ENCODE measurements at places on chromosomes 11 and 22. TPM values are rescaled to one million over a fixed set of nuclear protein-coding genes. Genes with fewer than 3 reads are reported as not detected.

GRCh38 chr11:83292709-83293456 is 6.7 kb upstream of the CCDC90B start:
- peak; percentile 71 for DNase-seq
- no peaks in the 10 kb centered on the region for H3K27me3 ChIP-seq
- H3K4me1 ChIP-seq, result no peaks in the 10 kb centered on the region
- H3K4me3 ChIP-seq, result no peak overlapping the region
- no peaks in the 10 kb centered on the region for H3K36me3 ChIP-seq

- DNase-seq, result no peak
- no peak overlapping the region for H3K4me3 ChIP-seq
- H3K36me3 ChIP-seq, result peaks cover 24% of the 10 kb centered on the region
- no peaks in the 10 kb centered on the region for H3K27me3 ChIP-seq
- H3K27ac ChIP-seq, result no peak overlapping the region
- peaks cover 16% of the 10 kb centered on the region for H3K4me1 ChIP-seq
Observed at GRCh38 chr22:23862103-23862502, 4.4 kb downstream of the SLC2A11 start.

DNA sequence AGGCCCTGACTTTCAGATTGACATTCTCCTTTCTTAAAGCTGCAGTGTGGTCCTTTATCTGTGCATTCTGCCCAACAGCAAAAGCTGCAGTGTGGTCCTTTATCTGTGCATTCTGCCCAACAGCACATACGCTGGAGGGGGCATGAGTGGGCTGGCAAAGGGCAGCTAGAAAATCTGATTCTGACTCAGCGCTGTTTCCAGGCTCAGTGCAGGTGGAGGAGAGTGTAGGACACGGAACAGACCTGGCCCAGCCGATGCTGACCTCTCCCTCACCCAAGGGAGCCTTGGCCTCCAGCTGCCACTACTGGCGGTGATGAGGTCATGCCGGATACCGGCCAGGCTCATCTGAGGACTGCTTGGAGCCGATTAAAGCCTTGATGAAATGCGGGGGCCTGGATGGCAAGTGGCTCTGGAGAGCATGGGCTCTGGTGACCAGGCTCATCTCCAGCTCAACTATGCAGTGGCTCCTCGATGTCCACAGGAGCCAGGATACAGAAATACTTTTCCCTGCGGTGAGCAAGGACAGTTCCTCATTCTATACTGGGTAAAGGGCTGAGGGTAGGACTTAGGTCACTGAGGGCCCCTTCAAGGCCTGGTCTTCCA is 84.6 kb downstream of the CLPB start:
- no peak for DNase-seq
- H3K4me1 ChIP-seq, result peaks cover 8% of the 10 kb centered on the region
- no peak overlapping the region for H3K4me3 ChIP-seq
- H3K36me3 ChIP-seq, result no peaks in the 10 kb centered on the region

KDM4E gene
- polyA plus RNA-seq, result not detected

Measured in spinal cord (tissue), 10 donors.